B cell (primary cell): ENCODE measurements at places on chromosomes 6 and 20. TPM values are rescaled to one million over a fixed set of nuclear protein-coding genes. Genes with fewer than 3 reads are reported as not detected.
A peak's percentile ranks its signal among the peaks of the same experiment; 100 is the strongest.

Gene GMPR
- total RNA-seq, result 0.41 TPM in 1 of 2 replicates, not detected in the other

Gene LPA
- total RNA-seq, result not detected in 2 replicates

DNA sequence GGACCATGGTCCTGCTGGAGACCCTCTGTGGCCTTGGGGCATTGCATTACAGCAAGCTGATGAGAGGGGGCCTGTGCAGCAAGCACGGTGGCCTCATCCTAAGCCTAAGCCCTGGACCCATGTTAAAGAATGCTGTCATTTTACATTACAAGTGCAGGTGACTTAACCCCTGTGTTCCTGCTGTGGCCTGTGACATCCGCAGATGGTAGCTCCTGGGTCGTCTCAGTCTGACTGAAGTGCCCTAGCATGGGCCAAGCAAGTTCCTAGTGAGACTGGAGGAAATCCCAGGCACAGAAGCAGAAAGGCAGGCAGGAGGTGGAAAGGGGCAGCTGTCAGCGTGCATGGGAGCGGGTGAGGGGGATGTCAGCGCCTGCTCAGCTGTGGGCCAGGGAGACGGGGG, 252.4 kb downstream of the FNDC1 start:
- no peaks in the 10 kb centered on the region for H3K36me3 ChIP-seq

DNA sequence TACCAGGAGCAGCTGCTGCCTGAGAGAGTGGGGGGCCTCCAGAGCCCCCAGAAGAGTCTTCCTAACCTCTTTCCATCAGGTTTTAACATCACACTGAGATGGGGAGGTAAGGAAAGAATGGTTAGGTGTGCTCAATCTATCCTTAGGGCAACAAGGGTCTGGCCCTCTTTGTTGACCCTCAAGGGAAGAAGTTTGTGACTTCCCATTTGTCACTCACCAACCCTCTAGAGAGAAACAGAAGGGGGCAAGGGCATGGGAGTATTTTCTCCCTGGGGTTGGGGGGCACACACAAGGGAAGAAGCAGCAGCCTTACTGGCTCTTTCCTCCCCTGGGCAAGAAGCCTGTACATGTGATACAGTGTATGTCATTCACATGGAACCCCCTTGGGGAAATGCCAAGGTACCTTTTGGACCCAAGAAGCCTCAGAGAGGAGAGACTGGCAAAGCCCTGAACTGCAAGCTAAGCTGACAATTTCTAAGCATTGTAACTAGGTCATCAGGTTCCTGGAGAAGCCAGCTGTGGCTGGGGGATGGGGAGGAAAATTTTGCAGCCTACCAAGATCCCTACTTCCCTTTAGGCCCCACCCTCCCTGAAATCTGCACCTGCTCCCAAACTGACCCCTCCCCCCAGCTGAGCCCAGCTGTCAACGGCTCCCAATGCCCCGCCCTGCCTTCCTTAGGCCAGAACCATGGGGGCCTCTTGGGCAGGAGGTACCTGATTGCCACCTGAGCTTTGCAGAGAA, 14.5 kb downstream of the BCL2L1 start:
- DNase-seq, result no peak
- no peaks in the 10 kb centered on the region for H3K27me3 ChIP-seq
- H3K36me3 ChIP-seq, result peaks cover 3% of the 10 kb centered on the region
- H3K27ac ChIP-seq, result no peak overlapping the region
- no peak overlapping the region for H3K4me3 ChIP-seq

DNA sequence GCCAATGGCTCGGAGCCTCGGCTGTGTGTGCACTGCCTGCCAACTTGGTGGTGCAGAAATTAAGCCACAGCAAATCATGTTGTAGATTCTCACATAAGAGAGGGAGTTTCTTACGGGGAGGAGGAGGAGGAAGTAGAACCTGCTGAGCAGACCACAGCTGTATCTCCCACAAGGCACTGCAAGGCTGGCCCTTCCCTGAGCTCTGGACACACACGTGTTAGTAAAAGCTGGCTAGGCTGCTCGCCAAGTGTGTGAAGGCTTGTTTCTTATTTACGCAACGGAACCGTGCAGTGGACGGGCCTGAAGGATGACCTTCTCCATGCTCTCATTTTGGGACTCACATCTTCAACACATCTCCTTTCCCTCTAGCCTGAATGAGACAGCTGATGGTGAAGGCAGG, 15.7 kb upstream of the QKI start:
- DNase-seq, result no peak
- H3K4me1 ChIP-seq, result peaks cover 9% of the 10 kb centered on the region
- H3K36me3 ChIP-seq, result no peaks in the 10 kb centered on the region
- no peaks in the 10 kb centered on the region for H3K27me3 ChIP-seq

DNA sequence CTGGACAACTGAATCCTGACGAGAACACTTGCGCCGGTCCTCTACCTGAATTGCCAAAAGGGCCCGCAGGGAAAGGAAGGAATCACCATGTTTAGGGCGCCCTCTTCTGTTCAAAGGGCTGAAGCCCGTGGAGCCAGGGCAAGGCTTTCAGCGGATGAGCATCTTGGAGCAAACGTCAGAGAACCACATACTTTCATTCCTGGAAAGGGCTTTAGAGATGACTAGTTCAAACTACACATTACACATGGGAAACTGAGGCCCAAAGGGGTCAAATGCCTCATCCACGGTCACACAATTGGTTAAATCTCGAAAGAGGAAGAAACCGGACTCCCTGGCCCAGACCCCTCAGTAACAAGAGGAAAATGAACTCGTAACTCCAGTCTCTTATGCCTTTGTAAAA, 11.5 kb upstream of the ZNF133 start:
- H3K4me3 ChIP-seq, result no peak overlapping the region
- H3K27ac ChIP-seq, result no peak overlapping the region
- H3K27me3 ChIP-seq, result no peaks in the 10 kb centered on the region
- H3K4me1 ChIP-seq, result peaks cover 4% of the 10 kb centered on the region
- H3K36me3 ChIP-seq, result no peaks in the 10 kb centered on the region
- peak; percentile 68 for DNase-seq

- no peaks in the 10 kb centered on the region for H3K4me1 ChIP-seq
- H3K36me3 ChIP-seq, result no peaks in the 10 kb centered on the region
- no peak overlapping the region for H3K4me3 ChIP-seq
These were observed 19.0 kb downstream of the THBS2 start for GRCh38 chr6:169234634-169235033.

Gene CCM2L
- total RNA-seq, result not detected in 2 replicates

DNA sequence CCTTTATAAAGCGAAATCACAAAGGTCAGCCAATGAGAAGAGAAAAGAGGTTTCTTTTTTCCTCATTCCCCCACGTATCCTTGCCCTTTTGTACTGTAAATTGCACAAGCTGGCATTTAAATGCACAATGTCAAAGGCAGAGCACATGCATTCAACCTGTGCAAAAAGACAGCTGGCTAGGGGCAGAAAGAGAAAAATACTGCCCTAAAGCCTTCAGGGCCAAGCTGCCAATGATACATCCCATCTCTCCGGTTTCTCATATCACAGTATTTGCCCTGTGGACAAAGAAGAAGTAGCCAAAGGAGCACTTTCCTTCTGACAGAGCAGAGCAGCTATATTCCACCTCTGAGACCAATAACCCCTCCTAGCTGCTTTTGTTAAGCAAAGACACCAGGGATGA, 219.2 kb downstream of the TRDN start:
- no peaks in the 10 kb centered on the region for H3K36me3 ChIP-seq
- no peaks in the 10 kb centered on the region for H3K27me3 ChIP-seq
- DNase-seq, result no peak
- no peak overlapping the region for H3K27ac ChIP-seq
- H3K4me1 ChIP-seq, result no peaks in the 10 kb centered on the region
- H3K4me3 ChIP-seq, result no peak overlapping the region

DNA sequence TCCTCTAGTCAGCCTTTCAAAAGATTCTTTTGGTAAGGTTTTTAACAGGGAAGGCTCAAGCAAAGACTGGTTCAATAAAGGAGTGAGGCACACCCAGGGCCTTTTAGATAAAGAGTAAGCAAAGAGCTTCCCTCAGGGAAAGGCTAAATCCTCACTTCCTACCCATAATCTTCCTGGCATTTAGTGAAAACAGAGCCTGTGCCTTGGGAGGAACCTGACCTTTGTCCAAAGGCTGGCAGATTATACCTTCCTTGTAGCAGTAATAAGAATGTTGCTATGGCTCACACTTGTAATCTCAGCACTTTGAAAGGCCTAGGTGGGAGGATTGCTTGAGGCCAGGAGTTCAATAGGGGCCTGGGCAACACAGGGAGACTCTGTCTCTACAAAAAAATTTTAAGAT, 280.1 kb upstream of the PLCB4 start:
- no peak overlapping the region for H3K4me3 ChIP-seq

GRCh38 chr20:35610833-35611427, 4.7 kb upstream of the SPAG4 start:
- H3K4me1 ChIP-seq, result peaks cover 3% of the 10 kb centered on the region
- no peaks in the 10 kb centered on the region for H3K27me3 ChIP-seq
- no peak for DNase-seq

- DNase-seq, result peak; percentile 16
- H3K27ac ChIP-seq, result no peak within 1 kb of the TSS
- peaks cover 18% of the 10 kb centered on the region for H3K4me1 ChIP-seq
- peaks cover 27% of the 10 kb centered on the region for H3K27me3 ChIP-seq
These were observed at the start of gene BMP2 for GRCh38 chr20:6767536-6768227. Gene BMP2, plus strand, starts transcription at chr20:6767686. Its CDS starts 2,441 bp downstream, at chr20:6770127.

Gene EIF6
- 74.0 and 81.2 TPM in 2 replicates for total RNA-seq

- H3K27me3 ChIP-seq, result no peaks in the 10 kb centered on the region
- H3K4me1 ChIP-seq, result peaks cover 8% of the 10 kb centered on the region
- peak; percentile 61 for DNase-seq
These were observed 33.0 kb downstream of the RRBP1 start for GRCh38 chr20:17648791-17649730.

- DNase-seq, result peak; percentile 68
- peak overlapping the region; percentile 78 for H3K4me3 ChIP-seq
- no peaks in the 10 kb centered on the region for H3K36me3 ChIP-seq
- no peaks in the 10 kb centered on the region for H3K27me3 ChIP-seq
- peaks cover 26% of the 10 kb centered on the region for H3K4me1 ChIP-seq
These were observed 768 bp upstream of the FYN start for GRCh38 chr6:111874025-111874415.

DNA sequence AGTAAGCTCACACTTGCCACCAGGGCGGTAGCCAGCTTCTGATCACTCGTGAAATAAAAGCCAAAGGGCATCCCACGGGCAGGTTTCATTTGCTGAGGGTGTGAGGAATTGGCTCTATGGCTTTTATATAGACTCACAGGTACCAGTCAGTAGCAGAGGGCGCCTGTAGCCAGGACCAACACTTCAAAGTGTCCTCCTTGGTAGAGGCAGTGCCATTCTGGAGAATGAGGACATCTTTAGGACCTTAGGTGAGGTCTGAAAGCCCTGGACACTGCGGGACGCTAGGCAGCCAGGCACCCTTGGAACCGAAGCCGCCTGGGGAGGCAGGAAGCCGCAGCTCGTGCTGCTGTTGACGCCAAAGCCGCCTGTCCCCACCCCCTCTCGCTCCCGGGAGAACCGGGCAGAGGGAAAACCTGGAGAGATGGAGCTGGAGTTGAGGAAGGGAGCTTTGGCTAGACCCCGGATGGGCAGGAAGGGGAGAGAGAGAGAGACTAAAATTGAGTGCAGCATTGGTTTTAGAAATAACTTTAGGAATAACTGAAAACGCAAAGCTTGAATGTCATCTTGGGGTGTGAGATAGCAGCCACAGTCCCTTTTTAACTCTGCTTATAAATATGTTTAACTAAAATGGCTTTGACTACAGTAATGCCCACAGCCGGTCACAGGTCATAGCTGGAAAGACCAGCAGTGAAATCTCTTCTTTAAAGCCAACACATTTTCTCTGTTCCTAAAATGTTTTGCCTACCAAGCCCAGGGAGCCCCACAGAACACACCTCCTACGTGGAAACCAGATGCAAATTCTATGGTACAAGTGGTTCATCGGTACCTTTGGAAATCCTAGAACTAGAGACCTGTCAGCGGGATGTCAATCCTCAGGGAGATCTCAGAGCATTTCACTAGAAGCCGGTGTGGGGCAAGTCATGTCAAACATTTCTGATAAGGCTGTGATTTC, 128.5 kb upstream of the CDYL start:
- H3K4me1 ChIP-seq, result peaks cover 6% of the 10 kb centered on the region
- DNase-seq, result peak; percentile 6
- H3K27ac ChIP-seq, result no peak overlapping the region
- no peaks in the 10 kb centered on the region for H3K27me3 ChIP-seq

DNA sequence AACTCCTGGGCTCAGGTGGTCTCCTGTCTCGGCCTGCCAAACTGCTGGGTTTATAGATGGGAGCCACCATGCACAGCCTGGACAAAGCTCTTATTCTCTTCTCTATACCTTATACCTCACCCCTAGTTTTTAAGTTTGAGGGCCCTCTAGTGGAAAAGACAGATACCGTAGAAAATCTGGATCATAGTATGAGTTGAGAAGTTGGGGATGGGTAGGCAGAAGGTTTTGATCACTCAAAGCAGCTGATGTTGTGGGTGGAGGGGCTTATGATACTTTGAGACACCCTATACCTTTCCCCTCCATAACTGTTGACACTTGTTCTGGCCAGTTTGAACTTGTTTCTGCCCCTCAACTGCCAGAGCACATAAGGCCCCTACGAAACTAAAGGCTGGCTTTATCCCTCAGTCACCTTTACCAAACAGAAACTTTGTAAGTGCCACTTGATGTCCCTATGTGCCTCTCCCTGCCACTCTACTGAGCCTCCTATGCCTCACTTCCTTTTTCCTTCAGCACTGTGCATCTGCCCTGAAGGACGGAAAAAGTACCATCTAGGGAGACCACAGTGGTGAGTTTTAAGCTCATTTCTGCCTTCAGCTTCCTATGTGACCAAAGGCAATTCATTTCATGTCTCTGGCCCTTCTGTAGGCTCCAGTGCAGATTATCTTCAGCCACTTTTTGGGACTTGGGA, 28.6 kb downstream of the RALY start:
- peak; percentile 48 for DNase-seq
- no peaks in the 10 kb centered on the region for H3K27me3 ChIP-seq

DNA sequence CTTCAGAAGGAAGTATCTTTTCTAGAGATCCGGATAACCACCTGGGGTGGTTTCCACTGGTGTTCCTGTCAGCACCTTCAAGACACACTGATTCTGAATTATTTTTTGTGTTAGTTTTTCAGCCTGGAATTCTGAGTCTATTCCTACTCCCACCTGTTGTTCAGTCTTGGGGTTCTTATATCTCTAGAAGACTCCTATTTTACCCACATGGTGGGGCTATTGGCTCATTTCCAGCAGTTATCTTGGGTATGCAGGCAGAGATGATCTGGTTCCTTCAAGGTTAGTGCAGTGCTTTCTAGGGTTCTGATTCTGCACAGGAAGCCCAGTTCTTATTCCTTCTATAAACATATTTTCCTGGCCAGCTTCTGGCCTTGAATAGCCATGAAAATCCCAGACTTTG, 175.6 kb upstream of the PDE7B start:
- no peaks in the 10 kb centered on the region for H3K27me3 ChIP-seq
- peak; percentile 78 for DNase-seq
- H3K4me3 ChIP-seq, result no peak overlapping the region

- H3K27me3 ChIP-seq, result no peaks in the 10 kb centered on the region
- peak; percentile 76 for DNase-seq
- peak overlapping the region; percentile 63 for H3K4me3 ChIP-seq
- no peak overlapping the region for H3K27ac ChIP-seq
These were observed 27.3 kb downstream of the GSTA3 start for GRCh38 chr6:52881996-52882841.

Gene GLO1
- 31.6 and 32.6 TPM in 2 replicates for total RNA-seq

Gene OVOL2
- total RNA-seq, result not detected in 2 replicates

GRCh38 chr6:56065408-56065807, 182.0 kb downstream of the COL21A1 start:
- H3K36me3 ChIP-seq, result no peaks in the 10 kb centered on the region
- no peaks in the 10 kb centered on the region for H3K27me3 ChIP-seq
- no peak overlapping the region for H3K27ac ChIP-seq
- no peak overlapping the region for H3K4me3 ChIP-seq

Gene GJA1
- total RNA-seq, result not detected in 2 replicates

- peaks cover 17% of the 10 kb centered on the region for H3K36me3 ChIP-seq
- peaks cover 93% of the 10 kb centered on the region for H3K4me1 ChIP-seq
- H3K27ac ChIP-seq, result peak overlapping the region; percentile 46
- no peak overlapping the region for H3K4me3 ChIP-seq
- no peak for DNase-seq
These were observed 55.1 kb downstream of the ELOVL5 start for GRCh38 chr6:53293691-53294090.

Gene HLA-F
- total RNA-seq, result 895 and 911 TPM in 2 replicates
